ENCODE measurements at places on chromosomes 2 and 18.

GRCh38 chr2:28367667-28368356, 24.8 kb upstream of the FOSL2 start:
- no peak for DNase-seq

- DNase-seq, result no peak
Measured at GRCh38 chr18:22439447-22439846, 21.7 kb upstream of the CTAGE1 start.

GRCh38 chr18:22066083-22066485, 103.3 kb upstream of the GATA6 start:
- DNase-seq, result no peak

- no peak for DNase-seq
Measured at GRCh38 chr18:11977153-11977466, 4.2 kb upstream of the IMPA2 start.

GRCh38 chr2:172370821-172371455, 56.4 kb upstream of the ITGA6 start:
- DNase-seq, result no peak

DNA sequence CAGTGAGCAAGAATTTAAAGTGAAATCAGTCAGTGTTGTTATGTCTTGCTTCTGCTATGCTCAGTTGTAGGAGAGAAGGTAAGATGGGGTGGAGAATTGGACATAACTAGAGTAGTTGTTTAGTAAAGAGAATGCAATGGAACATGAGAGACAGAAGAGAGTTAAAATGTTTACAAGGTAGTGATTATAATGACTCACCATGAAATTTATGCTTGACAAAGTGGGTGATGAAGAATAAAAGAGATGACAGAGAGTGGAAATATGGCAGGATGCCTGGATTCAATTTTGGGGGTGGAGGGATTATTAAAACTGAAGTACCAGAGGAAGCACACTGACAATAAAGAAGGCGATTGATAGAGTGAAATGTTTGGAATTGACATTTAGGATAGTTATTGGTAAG, 10.6 kb downstream of the SCG2 start:
- no peak for DNase-seq

DNA sequence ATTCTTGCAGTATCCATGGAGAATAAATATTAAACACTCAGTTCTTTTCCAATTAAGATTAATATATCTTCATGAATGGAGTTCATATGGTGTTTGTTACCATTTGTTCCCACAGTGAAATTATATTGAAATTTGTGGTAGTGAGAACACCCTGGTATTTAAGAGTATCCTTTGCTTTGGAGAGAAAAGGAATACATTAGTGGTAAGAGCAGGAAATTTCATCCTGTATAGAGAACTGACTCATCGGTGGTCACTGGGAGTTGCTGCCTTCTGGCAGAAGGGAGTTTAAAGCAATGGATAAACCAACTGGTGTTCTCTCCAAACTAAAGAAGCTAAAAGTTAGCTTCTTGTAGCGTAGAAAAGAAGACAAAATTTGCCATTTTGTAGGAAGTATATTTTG, 107.3 kb downstream of the MYO1B start:
- peak; percentile 85 for DNase-seq

GRCh38 chr2:216644842-216645635, 11.8 kb downstream of the IGFBP2 start:
- no peak for DNase-seq

DNA sequence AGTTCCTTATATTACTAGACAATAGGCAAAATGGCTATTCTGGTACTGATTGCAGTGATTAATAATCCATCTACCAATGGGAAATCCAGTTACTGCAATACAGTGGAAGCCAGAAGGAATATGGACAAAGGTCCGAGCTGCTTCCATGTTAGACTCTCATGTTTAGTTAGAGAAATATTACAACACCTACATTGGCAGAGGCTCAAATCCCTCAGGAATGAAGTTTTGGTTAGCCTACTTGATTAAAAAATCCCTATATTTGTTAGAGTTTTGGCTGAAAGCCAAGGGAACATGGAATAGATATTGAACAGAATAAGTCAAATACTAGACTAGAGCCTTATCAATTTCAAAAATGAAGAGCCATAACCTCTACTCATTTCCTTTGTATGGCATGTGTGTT, 48.5 kb downstream of the ARL6IP6 start:
- DNase-seq, result no peak

DNA sequence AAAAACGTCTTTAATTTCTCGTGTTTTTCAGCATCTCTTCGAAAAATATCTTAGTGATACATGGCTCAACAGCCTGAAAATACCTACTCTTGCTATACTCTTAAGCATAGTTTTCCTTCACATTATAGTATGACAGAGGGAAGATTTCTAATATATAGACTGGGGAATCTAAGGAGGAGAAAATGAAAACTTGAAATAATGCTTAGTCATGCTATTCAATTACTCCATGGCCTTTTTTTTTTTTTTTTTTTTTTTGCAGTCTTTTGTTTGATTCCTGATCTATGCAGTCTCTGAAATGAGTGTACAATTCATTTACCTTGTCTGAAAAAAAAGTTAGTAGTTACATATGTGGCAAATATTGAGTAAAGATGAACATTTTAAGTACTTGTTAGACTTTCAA, 337.8 kb downstream of the ARHGAP15 start:
- no peak for DNase-seq

Data from BJ (cell line).